M059J (cell line): ENCODE measurements at places on chromosomes 2 and 18. TPM values are rescaled to one million over a fixed set of nuclear protein-coding genes. Genes with fewer than 3 reads are reported as not detected.

MOGAT1 gene
- not detected in 2 replicates for total RNA-seq

MTERF4 gene
- 9.0 and 12.3 TPM in 2 replicates for total RNA-seq

FAM124B gene
- total RNA-seq: 0.12 TPM in 1 of 2 replicates, not detected in the other

OR6B2 gene
- not detected in 2 replicates for total RNA-seq

CHRND gene
- not detected in 2 replicates for total RNA-seq

MDH1B gene
- total RNA-seq: 1.0 and 1.2 TPM in 2 replicates

MGAT4A gene
- total RNA-seq: not detected in 2 replicates

ICOS gene
- not detected in 2 replicates for total RNA-seq

ATP6V1C2 gene
- 0.37 TPM in 1 of 2 replicates, not detected in the other for total RNA-seq

MYO3B gene
- not detected in 2 replicates for total RNA-seq

GPR75 gene
- 1.0 and 2.7 TPM in 2 replicates for total RNA-seq

NMS gene
- not detected in 2 replicates for total RNA-seq

MPP4 gene
- total RNA-seq: 5.9 and 9.5 TPM in 2 replicates

GBX2 gene
- total RNA-seq: 0.96 and 6.6 TPM in 2 replicates

SANBR gene
- total RNA-seq: 6.6 and 10.6 TPM in 2 replicates

STON1 gene
- 2.2 and 3.7 TPM in 2 replicates for total RNA-seq

CDH19 gene
- not detected in 2 replicates for total RNA-seq

KLHL30 gene
- not detected in 2 replicates for total RNA-seq

RSAD2 gene
- 117 and 157 TPM in 2 replicates for total RNA-seq

VAMP8 gene
- 0.27 TPM in 1 of 2 replicates, not detected in the other for total RNA-seq

TMEM185B gene
- total RNA-seq: 22.3 and 32.6 TPM in 2 replicates
